Choroid plexus epithelial cell (primary cell): ENCODE measurements at places on chromosomes 12 and 14.

DNA sequence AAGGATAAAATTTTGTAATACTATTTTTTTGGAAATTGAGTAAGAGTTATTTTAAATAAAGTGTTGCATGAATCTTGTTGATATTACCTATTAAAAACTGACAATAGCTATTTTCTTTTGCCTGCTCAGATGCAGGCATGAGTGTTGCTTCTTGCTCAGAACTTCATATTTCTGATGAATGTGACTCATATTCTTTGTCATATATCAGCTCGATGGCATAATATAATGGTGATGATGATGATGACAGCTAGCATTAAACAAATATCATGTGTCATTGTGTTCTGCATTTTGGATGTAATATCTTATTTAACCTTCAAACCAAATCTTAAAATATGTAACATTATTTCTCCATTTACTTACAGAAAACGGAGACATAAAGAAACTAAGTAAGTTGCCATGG, 605.5 kb upstream of the FOXG1 start:
- DNase-seq = no peak

- DNase-seq = no peak
Measured at GRCh38 chr12:121789800-121790728, 3.4 kb downstream of the RHOF start.

- peak; percentile 35 for DNase-seq
Measured at GRCh38 chr12:81329085-81329484, 251.2 kb downstream of the ACSS3 start.

- no peak for DNase-seq
Measured at GRCh38 chr14:35201066-35201465, 78.7 kb downstream of the PRORP start.

- DNase-seq = no peak
Measured at GRCh38 chr12:129276361-129277060, 423.2 kb downstream of the GLT1D1 start.

GRCh38 chr14:92532490-92533163, 19.0 kb downstream of the RIN3 start:
- no peak for DNase-seq

DNA sequence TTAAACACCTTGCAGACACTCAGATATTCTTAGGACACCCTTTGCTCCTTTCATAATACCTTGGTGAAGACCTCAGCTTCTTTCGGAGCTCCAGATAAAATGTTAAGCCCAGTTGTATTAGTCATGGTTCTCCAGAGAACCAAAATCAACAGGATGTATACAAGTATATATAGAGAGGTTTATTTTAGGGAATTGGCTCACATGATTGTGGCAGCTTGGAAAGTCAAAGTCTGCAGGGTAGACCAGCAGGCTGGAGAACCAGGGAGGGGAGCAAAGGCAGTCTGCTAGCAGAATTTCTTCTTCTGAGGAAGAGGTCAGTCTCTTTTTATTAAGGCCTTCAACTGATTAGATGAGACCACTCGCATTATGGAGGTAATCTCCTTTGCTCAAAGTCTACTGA, 6.9 kb upstream of the IGF1 start:
- no peak for DNase-seq

- no peak for DNase-seq
Measured at GRCh38 chr12:98727196-98727595, 82.1 kb downstream of the APAF1 start.

- DNase-seq = no peak
Measured at GRCh38 chr12:26212988-26213387, 17.6 kb downstream of the SSPN start.

DNA sequence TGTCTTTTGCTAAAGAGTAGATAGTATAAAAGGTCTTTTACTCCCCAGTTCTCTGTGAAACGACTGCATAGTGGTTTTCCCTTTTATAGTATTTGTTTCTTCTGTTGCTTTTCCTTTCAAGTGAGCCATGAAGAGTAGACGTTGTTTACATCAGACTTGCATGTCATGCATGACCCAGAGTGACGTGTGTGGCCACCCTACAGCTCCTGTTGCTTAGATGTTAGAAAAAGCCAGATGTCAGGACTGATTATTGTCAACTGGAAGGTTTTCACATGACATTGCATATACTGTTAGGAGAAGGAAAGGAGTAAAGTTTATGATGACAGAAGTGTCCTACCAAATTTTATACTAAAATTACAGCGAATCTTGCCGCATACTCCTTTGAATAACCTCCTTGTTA, 1.3 kb upstream of the RD3L start:
- no peak for DNase-seq

DNA sequence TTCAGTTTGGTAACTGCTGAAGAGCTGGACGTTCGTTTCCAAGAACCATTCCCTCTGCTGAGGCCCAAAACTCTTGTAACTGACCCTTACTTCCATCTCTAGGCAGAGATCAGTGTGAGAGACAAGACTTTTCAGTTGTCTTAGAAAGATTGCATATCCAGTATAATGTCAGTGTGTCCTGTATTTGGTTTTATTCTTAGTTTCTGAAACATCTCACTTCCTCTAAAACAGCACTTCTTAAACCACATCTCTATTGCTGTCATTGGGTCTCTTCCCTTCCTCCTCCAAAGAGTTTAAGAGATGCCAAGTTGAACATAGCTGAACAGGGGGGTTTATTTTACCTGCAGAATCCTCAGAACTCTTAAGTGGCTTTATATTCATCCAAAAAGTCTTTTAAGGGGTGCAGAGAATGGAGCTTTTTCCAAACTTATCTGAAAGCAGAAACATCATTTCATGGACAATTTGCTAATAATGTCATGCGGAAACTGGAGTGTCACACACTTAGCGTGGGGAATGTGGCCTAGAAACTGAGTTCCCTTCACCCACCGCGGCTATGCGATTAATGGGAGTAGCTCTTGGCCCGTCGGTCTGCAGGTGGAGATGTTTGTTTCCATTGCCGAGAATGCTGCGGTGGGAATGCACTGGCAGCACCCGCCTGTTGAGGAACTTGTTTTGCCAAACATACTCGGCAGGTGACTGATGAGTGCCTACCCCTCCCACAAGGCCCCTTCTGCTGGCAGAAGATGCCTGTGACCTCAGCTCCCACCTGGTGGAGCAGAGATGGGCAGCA, 148.2 kb downstream of the ADGRD1 start:
- DNase-seq = no peak

DNA sequence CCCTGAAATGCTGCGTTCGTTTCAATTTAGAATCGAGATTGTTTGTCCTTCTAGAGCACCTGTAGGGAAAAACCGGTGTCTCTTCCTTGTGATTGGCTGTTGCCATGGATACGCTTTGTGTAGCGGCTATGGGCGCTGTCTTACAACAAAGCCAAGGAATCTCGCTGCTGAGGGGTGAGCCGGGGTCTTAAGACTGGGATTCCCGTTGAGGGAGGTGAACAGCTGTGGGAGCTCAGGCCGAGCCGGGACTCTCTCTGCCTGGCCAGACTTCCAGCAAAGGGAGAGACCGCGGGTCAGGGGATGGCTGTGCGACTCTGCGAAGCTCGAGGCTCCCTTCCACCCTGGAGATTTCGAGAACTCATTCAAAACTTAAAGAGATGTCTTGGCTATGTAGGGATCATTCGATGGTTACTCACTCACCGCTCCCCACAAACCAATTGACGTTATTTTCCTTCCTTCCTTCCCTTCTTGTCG, at the start of the genes LRRIQ1 and TSPAN19:
LRRIQ1 (plus strand) TSS at position 118 of the 474 bp plus-strand sequence. CDS start 1,826 bp downstream, outside the sequence.
TSPAN19 (minus strand) TSS at position 44 of the 474 bp plus-strand sequence. CDS start 6,331 bp downstream, outside the sequence.
- DNase-seq = peak; percentile 94

DNA sequence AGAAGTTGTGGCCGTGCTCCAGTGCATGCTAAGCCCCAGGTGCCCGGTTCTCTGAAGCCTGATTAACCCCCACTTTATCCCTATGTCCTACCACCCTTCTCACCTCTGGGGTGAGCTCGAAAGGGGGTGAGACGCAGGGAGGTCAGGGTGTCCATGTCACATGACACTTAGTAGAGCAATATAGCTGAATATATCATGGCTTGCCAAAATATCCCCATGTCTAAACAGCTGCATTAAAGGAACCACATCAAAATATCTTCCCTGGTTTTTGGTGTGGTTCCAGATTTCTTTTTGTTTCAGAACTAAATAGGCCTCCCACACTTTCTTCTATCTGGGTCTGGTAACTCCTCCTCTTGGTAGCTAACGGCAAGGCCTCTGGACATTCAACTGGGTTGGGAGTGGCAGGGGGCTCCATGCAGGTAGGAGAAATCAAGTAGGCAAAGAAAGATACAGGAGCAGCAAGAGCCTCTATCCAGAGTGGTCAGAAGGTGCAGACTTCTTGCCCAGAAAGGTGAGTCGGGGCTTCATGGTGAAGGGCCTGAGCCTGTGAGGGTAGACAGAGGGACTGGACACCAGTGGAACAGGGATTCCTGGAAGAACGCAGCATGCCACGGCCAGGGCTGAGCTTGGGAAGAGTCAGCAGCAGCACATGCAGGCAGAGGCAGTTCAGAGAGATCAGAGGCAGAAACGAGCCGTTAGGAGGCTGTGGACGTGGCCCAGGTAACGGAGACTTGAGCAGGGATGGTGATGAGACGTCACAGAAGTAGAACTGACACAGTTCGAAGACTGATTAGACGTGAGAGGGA, 202.8 kb upstream of the DIO3 start:
- no peak for DNase-seq

DNA sequence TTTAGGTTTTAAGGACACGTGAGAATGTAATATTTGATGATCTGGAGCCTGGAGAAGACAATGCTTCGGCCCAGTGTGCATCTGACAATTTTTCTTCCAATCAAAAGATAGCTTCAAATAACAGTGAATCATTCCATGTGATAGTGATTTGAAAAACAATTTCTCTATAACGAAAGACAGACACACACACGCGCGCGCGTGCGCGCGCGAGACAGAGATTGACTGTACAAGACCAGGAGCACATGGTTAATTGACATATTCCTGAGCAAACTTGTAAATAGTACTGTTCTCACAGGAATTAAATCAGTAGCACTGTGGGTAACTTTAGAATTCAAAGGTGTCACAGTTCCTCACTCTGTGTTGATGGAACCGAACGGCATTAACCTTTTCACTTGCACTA, 287.5 kb upstream of the LMO3 start:
- DNase-seq = no peak

- no peak for DNase-seq
Measured at GRCh38 chr12:3741882-3742672, 10.8 kb downstream of the CRACR2A start.

GRCh38 chr12:65926119-65926908, 102.0 kb downstream of the HMGA2 start:
- DNase-seq = no peak

DNA sequence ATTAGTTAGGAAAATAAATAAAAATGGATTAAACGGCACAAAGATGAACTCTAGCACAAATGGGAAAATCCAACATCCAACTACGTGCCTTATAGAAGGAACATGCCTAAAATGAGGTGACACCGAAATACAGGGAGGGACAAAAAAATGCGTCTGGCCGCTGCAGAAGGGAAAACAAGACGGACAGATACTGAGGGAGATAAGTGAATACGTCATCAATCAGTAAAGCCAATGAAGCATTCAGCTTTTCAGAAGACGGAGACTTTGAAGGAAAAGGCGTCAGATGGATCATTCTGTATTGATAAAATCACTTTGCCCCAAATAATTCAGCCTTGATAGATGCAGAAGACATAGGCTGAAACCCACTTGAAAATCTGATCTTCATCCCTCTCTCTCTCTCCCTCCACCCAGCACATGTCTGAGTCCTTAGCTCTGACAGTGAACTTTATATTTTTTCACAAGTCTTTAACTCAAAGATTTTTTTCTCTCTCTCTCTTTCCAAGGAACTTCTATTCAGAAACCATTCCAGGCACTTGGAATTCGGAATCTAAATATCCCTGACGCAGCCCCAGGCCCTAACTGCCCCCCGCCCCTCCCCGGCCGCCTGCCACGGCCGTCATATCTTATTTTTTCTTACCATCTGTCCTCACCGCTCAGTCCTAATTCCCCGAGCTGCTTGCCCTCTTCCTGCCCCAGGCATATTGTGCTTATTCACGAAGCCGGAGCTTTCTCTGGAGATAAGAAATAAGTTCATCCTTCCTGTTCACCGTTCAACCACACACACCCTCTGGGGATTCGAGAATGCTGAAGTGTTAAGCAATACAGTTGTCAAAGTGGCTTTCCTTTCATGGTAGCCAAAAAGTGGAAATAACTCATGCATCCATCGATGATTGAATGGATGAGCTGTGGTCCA, 35.5 kb upstream of the RFLNA start:
- DNase-seq = peak; percentile 67

DNA sequence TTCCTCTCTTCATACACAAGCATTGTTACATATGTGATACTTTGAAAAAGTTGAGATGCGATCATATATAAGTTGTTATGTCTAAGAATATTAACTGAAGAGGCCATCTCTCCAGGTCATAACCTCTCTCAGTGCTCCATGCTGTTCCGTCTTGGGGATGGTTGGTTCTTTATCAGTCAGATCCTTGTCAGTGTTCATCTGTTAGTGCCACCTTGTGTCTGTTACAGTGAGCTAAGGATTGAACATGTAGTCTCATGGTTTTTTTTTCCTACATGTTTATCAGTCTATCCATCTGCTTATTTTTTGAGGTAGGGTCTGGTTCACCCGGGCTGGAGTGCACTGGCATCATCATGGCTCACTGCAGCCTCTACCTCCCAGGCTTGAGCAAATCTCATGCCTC, 30.5 kb downstream of the EP400 start:
- peak; percentile 61 for DNase-seq

GRCh38 chr12:52417740-52418139, 11.6 kb upstream of the KRT82 start:
- no peak for DNase-seq

DNA sequence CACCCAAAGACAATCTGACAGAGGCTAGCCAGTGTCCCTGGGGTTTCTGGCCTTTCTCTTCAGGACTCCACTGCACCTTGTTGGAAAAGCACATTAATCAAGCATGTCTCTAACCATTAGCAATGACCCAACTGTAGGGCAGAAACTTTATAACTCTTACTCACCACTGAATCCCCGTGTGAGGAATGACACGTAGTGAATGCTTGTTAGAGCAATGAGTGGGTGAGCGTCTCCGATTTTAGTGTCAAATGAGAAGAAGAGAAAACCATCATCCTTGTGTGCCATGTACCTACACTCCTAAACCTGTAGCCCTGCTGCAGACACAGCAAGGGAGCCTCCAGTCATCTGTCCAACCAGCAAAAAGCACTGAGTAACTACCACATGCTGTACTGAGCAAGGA, 56.5 kb upstream of the GPR68 start:
- DNase-seq = no peak

GRCh38 chr12:131137836-131138637, 184.3 kb downstream of the ADGRD1 start:
- DNase-seq = peak; percentile 36

GRCh38 chr12:112555621-112556233, 137.0 kb downstream of the PTPN11 start:
- no peak for DNase-seq

DNA sequence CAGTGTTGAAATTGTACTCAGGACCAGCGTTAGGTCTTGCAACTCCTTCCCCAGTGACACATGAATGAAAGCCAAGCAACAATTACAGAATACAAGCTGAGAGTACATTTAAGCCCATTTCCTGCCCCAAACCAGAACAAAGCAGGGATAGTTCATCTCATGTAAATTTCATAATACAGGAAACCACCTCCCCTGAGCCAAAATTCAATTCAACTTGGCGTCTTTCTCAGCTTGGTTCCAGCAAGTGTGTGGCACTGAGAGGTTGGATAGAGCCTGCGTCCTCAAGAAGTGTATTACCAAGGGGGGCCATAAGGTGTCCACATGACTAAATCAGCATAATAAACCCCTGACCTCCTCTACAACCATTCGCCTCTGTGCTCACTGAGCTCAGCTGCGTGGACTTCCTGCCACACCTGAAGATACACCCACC, 278.9 kb upstream of the CRY1 start:
- peak; percentile 74 for DNase-seq

GRCh38 chr12:78149459-78149858, 318.8 kb downstream of the NAV3 start:
- DNase-seq = peak; percentile 42
